NCI-H2107 (cell line): ENCODE measurements at places on chromosomes 7 and 10.

- DNase-seq, result no peak
These were observed 54.1 kb upstream of the ANTXRL start for GRCh38 chr10:46232666-46233065.

GRCh38 chr7:135285547-135286233, 52.1 kb downstream of the STRA8 start:
- DNase-seq, result no peak

- no peak for DNase-seq
These were observed 100.4 kb upstream of the SEMA3A start for GRCh38 chr7:84294847-84295455.

- DNase-seq, result no peak
These were observed 16.5 kb upstream of the ITGB8 start for GRCh38 chr7:20314198-20314597.

DNA sequence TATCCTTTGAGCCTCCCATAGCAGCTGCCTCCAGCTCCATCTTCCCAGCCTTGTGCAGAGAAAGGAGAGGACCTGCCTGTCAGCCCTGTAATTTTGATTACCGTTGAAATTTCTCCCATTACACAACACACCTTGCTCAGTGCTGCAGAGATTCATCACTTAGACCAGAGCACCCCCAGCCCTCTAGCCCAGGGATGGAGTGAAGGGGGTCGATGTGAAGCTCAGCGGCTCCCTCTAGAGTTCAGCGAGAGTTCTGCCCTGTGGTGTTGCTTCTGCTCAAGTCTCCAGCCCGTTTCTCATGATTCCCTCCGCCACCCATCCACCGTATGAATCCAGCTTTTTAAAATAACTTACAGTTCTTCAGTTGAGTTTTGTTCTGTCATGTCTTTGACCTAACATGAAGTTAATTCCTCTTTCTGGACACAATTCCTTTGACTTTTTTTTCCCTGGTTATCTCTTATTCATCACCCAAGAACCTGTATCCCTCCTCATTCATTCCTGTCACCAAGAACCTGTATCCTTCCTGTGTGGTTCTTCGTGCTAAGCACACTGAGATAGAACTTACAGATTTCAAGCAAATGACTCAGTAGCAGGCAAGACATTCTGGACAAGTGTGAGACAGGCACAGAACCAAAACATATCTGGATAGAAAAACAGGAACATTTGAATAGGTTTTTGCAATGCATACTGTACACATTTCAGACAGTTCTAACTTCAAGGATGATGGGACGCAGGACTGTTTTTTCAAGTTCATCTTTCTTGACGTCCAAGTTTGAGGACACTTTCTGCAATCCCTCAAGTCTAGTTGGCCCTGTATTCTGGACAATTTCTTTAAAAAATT, 35.0 kb upstream of the ZNF32 start:
- no peak for DNase-seq

GRCh38 chr10:132152896-132153580, 33.7 kb upstream of the DPYSL4 start:
- no peak for DNase-seq

DNA sequence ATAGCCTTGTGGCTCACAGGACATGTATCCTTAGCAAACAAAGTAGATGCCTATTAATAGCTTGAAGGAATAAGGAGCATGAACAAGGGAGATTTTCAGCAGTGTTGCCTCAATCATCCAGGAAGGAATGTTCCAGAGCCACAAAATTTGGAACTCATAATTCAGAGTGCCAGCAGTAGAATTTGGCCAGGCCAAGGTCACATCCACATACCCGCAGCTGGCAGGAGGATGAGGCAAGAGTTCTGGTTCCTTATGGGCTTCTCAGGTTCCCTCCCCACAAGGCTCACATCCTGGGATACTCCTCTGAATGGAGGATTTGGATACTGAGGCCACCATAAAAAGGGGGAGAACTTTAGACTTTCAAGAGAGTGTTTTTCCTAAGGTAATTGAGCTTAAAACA, 45.8 kb downstream of the SUFU start:
- DNase-seq, result no peak

- no peak for DNase-seq
These were observed 2.5 kb downstream of the SH3PXD2A start for GRCh38 chr10:103852856-103853255.

GRCh38 chr7:158707610-158708009, 3.0 kb upstream of the NCAPG2 start:
- DNase-seq, result no peak

GRCh38 chr7:130369110-130369711, 11.1 kb upstream of the CPA1 start:
- no peak for DNase-seq

GRCh38 chr10:35533565-35533964, 71.6 kb upstream of the GJD4 start:
- DNase-seq, result no peak

DNA sequence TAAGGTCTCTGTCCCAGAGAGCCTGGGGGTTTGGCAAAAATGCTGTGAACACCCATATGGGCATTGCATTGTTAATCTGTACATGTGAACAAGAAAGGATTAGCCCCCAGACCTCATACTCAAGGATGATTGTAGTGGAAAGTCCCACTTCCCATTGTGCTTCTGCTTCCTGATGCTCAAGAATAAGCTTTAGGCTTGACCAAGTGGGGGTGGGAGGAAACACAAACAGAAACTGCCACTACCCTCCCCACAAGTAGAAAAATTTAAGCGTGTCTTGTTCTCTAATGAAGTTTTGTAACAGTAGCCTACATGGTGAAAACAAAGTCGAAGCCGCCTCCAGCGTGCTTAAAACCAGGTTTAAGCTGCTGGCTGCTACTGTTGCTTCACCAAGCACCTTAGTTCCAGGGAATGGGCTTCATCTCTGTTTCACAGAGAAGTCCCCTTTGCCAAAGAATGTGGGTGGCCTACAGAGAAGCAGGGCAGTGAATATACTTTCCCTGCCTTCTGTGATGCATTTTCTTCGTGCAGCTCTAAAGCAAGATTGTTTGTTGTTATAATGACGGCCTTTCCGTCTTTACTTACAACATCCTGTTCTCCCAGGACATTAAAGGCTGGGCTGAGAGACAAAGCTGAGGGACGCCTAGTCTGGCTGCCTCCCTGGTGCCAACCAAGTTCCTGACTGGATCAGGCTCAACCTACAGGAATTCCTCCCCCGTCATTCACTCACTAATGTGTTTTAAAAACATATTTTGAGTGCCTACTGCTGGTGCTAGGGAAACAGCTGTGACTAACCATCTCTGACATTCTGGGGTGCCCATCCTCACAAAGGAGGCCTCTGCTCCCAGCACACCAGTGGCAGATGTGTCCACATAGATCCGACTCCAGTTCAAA, 32.1 kb upstream of the CCSER2 start:
- no peak for DNase-seq

- DNase-seq, result no peak
These were observed 82.6 kb upstream of the ELMO1 start for GRCh38 chr7:37531225-37531624.

- no peak for DNase-seq
These were observed 481.6 kb downstream of the SH2D4B start for GRCh38 chr10:81019029-81019890.

DNA sequence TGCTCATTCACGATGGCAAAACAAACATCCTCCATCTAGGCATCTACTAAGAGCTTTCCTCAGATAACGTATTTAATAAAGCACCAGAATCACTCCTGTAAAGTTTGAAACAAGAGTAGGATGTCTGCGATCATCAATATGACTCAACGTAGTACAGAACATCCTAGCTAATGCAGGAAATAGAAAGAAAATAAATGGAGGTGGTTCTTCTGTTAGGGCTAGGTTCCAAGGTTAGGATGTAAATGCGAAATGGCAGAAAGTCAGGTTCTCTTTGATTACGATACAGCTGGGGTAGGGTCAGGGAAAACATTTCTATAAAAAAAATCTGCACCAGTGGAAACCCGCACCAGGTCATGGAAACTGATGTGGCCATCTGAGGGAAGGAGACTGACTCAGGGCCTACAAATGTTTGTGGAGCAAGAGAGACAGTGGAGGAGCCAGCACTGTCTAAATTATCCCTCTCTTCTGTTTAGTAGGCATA, 29.1 kb downstream of the CCDC6 start:
- no peak for DNase-seq

DNA sequence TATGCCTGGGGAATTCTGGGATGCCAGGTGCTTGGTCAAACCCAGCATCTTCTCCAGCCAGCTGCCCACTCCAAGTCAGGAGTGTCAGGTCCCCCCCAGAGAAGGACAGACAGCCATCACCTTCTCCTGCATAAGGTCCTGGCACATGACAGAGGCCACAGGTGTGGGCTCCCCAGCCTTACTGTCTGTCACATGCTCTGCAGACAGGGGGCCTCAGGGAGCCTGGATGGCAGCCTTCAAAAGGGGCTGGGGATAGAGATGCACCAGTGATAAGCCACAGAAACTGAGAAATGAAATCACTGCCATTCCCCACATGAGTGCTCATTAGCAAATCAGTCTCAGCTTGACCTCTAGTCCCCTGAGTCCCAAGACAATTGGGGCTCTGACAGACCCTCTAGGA, 72.9 kb downstream of the PLXNA4 start:
- DNase-seq, result no peak

DNA sequence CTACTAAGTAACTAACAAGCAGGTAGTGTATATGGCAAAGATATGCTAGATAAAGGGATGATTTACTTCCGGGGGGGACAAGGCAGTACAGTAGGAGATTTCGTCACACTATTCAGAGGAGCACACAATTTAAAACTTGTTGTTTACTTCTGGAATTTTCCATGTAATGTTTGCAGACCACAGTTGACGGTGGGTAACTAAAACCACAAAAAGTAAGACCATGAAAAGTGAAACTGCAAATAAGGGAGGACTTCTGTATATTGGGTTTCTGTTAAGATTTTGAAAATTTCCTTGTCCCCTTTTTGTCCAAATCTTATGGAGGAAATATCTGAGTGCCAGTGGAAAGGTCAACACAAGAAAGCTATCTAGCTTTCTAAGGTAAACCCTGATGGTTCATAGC, 170.0 kb downstream of the ELAPOR2 start:
- no peak for DNase-seq

DNA sequence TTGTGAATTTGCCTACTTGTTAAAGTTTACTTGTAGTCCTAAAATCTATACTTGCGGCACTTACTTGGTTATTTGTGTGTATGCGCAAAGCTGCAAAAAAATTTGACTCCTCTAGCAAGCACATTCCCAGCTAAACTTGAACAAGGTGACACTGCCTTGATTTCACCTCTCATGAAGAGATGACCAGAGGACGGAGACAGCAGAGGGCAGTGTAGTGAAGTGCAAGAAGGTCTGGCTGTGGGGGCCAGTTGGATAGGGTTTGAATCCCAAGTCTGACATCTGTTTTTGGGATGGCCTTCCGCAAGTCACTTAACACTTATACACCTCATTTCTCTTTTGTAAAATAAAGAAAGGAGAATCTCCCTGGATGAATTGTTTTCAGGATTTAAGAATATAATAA, 15.7 kb downstream of the SLK start:
- DNase-seq, result no peak

- no peak for DNase-seq
These were observed 228.5 kb downstream of the SORCS1 start for GRCh38 chr10:106935978-106936451.

DNA sequence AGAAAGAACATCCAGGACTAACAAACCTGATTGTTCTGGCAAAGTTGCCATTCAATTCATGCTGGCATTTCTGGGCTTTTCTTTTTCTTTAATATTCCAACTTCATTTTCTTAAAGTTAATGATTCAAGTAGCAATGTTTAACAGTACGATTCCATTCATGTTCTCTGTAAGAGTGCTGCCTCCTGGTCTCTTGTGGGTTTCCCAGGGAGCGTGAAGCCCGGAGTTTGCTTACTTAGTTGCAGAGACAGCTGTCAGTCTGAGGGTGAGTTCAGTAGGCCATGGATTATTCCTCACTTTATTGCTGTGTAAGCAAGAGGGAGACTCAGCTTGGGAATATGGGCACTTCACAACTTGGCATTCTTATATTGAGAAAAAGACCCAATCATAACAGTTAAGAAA, 142.2 kb downstream of the TWIST1 start:
- DNase-seq, result no peak

- DNase-seq, result no peak
These were observed 187.4 kb upstream of the TMEM72 start for GRCh38 chr10:44723619-44724325.

GRCh38 chr10:78337646-78338391, 304.2 kb downstream of the RPS24 start:
- DNase-seq, result no peak
